RPMI8226 (cell line): ENCODE measurements at places on chromosomes 16 and 17.

DNA sequence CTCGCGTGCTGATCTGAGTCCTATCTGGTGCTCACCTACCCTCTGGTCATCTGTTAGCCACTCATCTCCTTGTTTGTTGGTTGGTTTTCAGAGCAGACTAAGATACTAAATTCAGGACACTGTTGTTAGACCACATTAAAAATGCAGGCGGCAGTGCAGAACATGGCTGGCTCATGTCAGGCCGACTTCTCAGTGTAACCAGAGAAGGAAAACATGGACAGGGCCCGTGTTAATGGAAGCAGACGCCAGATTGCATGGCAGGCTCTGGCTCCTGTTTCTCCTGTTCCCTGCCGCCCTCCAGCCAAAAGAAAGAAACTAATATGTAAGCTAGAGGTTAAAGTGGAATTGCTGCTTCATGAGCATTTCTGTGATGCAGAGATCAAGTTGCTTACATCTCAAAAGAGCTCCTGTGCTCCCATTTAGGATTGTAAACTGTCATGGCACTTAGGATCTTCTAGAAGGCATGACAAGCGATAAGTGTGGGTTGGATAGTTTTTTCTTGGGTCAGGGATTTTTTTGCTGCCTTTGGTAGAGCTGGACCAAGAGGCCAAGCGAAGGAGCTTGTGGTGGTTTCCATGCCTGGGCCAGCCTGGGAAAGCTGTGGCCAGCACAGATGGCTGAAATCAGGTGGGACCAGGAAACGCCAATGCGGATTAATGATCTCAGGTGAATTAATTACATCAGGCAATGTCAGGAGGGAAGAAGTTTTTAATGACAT is 56.1 kb downstream of the YPEL2 start:
- no peak for DNase-seq

GRCh38 chr16:68349838-68350410 is 39.1 kb downstream of the PRMT7 start:
- DNase-seq = no peak

DNA sequence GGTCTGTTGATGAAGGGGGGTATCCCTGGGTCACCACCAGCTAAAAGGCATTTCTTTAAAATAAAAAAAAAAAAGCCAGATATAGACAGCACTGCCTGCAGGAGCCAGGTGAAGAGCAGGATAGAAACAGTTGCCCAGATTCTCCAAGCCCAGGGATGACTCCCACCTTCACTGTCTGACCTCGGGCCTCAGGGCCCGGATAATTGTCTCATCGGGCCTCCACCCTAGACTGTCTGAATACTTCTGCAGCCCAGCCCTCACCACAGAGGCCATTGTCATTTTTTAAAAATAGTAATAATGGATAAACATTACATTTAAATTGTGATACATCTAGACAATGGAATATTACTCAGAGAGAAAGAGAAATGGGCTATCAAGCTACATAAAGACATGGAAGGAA is 92.8 kb upstream of the TNRC6C start:
- no peak for DNase-seq

- DNase-seq = no peak
Measured at GRCh38 chr16:58198803-58199411, 1.0 kb upstream of the CSNK2A2 start.

DNA sequence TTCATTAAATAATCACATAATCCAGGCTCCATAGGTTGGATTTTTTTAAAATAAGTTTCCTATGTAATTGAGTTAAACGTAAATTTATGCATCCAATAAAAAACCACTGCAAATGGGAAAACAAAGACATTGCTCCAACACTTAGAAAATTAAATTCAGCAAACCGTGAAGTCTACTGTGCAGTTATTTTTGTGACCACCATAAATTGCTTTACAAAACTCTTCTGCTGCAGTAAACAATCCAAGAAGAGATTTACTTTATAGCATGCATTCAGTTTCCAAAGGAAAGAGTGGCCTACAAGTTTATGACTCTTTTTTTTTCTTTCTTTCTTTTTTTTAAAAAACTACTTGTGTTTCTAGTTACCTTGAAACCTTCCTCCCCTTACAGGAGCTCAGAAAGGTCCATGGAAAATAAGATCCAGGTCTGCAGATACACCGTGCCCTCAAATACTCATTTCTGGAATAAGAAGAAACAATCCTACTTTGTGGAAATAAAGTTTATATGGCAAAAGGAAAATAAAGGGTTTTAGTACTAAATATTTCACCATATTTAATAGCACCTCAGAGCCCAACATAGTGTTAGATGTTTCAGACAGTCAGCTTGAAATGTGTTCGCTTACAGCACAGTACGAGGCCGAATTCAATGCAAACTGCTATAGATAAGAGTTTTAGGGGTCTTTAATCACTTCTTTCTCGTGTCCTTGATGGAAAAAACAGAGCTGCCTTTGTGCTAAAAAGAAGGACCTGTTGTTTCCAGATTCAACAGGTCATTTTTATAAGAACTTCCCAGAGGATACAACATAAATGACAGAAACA is 3.2 kb downstream of the HS3ST3A1 start:
- no peak for DNase-seq

DNA sequence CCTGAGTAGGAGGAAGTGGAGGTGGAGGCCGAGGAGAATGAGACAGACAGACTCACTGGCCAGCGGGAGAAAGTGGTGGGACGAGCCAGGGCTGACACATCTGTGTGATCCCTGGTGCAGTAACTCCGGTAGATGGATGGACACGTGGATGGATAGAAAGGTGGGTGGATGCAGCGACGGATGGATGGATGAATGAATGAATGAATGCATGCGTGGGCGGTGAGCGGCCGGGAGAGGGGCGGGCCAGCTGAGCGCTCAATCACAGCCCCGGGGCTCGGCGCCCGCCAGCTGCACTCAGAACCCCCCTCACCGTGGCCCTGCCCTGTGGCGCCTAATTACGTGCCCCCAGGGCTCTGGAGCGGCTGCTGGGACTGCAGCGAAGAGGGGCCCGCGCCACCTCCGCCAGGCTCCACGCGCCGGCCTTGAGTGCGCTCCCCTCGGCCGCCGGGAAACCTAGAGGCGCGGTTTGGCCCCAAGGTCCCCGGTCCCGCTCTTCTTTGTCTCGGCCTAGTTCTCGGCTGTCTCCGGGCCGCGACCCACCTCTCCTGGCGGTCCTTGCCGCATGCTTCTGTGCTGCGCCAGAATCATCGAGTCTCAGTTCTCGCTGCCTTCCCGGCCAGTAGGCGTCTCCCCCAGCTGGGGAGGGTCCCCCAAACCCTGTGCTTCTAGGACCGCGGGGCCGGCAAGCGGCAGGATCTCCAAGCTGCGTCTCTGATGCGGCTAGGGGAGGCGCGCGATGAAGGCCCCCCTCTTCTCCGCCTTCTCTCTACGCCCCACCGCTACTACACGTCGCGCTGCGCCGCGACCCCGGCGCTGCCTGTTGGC is 41.0 kb downstream of the RAI1 start:
- no peak for DNase-seq

DNA sequence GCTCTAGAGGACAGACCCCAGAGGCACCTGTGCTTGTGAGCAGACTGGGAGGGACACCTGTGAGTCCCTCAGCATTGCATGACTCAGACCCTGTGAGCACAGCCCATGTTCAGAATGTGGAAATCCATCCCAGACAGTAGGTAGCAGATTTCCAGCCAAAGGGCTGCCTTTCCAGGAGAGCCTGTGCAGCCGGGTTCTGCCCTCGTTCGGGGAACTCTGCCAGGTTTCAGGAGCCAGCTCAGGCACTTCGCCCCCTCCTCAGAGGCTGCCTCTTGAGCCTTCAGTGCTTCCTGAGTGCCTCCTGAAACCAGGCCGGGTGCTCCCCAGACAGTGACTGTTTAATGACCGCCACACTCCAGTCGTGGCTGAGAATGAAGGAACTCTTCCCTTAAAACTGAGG is 23.3 kb upstream of the SDR42E2 start:
- DNase-seq = no peak

- DNase-seq = no peak
Measured at GRCh38 chr17:73722165-73722564, 77.9 kb upstream of the SDK2 start.

GRCh38 chr16:73418691-73419090 is 370.8 kb upstream of the ZFHX3 start:
- DNase-seq = no peak

DNA sequence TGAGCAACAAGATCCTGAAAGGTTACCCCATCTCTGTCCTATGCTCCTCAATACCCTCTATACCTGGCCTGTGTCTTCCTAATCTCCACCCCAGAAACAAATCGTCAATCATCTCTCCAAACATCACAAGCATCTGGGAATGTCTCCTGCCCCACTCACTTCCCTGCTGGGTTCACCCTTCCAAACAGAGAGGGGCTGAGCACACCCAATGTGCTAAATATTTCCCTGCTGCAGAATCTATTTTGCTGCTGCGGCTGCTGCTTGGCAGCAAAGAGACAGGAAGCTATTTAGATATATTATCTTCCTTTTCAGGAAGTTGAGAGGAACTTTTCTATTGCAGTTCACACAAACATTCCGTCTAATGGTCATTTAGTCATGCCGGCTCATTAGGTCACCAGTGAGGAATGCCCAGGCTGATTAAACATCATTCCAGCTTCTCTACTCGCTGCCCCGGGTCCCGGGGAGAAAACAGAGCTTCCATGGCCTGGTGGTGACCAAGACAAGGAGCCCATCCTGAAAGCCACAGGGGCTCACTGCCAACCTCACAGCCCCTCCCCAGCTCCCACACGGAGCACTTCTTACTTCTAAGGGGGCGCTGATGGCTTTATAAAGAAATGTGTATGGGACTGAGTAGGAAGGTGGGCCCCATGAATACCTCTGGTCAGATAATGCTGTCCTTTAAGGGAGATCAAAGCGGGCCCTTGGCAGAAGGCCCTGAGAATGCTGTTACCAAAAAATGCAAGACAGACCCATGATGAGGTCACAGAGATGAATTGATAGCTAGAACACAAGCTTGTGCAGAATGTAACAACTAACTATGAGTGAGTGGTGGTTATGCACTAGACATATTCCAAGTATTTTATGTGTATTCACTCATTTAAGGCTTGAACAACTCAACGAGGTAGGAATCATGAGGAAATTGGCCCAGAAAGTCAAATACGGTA is 218.3 kb downstream of the SOX9 start:
- no peak for DNase-seq

DNA sequence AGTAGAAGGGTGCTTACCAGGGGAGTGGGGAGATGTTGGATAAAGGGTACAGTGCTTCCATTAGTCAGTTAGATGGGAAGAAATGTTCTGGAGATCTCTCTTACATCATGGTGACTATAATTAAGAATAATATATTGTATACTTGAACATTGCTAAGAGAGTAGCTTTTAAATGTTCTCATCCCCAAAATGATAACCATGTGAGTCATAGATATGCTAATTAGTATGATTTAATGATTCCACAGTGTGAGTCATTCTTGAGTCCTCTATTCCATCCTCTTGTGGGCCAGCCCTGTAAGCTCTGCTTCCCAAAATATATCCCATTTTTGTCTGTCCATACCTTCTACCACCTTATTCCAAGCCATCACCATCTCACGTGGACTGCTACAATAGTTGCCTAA is 80.6 kb upstream of the CDH11 start:
- DNase-seq = no peak

DNA sequence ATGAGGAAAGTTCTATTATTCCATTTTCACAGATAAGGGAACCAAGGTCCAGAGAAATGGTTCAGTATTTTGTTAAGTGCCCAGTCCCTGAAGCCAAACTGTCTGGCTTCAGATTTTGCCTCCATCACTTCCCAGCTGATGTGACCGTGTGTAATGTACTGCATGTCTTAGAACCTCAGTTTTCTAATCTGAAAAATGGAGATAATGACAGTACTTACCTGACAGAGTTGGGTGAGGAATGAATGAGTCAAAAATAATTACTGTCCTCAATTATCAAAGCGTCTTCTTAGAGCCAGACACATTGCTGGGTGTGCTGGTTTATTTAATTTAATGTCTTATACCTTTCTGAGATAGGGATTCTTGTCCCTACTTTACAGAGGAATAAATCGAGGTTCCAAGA is 6.7 kb downstream of the ZNF668 start:
- no peak for DNase-seq

GRCh38 chr17:44887971-44888954 is 11.0 kb downstream of the EFTUD2 start:
- no peak for DNase-seq

- no peak for DNase-seq
Measured at GRCh38 chr16:59632276-59632855, 898.2 kb upstream of the GOT2 start.

DNA sequence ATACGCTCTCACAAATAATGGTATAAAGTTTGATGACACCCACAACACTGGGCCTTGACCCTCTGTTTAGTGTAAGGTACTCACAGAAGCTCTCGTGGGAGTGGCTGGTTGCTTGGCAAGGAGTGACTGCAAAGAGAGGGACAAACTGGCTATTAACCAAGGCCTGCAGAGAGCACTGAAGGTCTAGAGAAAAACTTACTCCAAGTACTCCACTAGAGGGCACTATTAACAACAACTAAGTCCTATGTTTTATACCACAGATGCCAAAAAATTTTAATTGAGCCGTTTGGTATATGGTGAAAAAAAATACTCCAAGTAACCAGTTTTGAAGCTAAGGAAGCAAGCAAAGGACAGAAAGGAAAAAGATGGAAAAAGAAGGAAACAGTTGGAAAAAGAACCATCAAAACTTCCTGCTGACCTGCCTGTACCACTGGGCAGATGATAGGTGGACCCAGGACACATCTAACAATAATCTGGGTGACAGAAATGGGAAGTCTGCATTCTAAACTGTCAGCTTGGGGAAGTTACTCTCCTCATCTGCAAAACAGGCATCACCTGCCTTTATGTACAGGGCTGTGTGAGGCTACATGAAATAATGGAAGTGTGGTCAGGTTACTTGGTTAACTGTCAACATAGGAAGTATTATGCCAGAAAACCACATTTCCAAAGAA is 23.2 kb downstream of the DYNC1LI2 start:
- DNase-seq = peak; percentile 63

DNA sequence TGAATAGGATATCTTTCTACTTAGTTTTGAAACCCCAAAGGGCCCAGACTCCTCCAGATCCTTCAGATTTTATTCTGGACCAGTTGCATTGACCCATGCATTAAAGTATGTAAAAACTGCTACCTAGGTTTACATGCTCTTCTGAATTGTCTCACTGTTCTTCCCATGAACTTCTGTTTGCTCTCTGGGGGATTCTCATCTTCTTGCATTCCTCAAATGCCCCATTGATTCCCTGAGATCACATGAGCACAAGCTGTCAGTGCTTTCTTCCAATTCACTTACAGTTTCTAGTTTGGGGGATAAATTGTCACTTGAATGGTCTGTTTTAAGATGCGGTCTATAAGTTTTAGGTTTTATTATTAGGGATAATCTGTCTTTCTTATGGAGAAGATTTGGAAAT is 188.9 kb upstream of the KIF2B start:
- DNase-seq = no peak

GRCh38 chr17:82845163-82845807 is 5.5 kb upstream of the ZNF750 start:
- DNase-seq = no peak

GRCh38 chr16:66858740-66859396 is 14.7 kb downstream of the CA7 start:
- peak; percentile 93 for DNase-seq

- DNase-seq = peak; percentile 90
Measured at GRCh38 chr17:17681187-17681743, at the start of gene RAI1. Gene RAI1, plus strand, starts transcription at chr17:17681458. Its CDS starts 111,491 bp downstream, at chr17:17792949.

GRCh38 chr16:65280845-65281512 is 159.1 kb upstream of the CDH11 start:
- DNase-seq = no peak
